ENCODE measurements at places on chromosomes 4 and X.

DNA sequence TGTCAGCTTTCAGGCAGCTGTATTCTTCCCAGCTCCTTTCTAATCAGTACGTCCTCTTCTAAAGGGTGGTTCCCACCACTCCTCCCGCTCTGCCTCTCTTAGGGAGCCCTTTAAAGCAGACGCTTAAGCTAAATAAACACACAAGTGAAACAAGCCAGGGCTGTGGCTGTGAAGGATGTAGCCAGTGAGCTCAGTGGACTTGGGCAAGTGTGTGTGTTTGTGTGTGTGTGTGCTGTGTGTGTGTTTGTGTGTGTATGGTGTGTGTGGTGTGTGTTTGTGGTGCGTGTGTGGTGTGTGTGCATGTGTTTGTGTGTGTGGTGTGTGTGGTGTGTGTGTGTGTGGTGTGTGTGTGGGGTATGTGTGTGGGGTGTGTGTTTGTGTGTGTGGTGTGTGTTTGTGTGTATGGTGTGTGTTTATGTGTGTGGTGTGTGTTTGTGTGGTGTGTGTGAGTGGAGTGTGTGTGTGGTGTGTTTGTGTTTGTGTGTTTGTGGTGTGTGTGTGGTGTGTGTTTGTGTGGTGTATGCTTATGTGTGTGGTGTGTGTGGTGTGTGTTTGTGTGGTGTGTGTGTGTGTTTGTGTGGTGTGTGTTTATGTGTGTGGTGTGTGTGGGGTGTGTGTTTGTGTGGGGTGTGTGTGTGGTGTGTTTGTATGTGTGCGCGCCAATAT, 283.3 kb downstream of the PTTG2 start:
- DNase-seq = no peak

DNA sequence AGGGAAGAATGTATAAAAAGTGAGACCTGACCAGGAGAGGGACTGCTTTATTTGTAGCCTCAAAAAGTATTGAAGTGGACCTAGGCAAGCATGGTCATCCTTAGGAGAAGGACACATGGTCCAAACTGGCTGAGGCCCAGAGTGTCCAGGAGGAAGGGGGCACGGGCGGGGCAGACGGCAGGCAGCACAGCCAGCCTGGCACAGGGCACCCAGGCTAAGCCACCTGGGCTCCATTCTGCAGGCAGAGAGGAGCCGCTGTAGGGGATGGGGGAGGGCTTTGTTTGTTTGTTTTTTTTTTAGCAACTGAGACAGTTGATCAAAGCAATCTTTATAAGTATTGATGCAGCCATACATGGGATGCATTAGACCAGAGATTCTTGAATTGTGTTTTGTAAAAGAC, 188.6 kb downstream of the PRDM5 start:
- DNase-seq = no peak

DNA sequence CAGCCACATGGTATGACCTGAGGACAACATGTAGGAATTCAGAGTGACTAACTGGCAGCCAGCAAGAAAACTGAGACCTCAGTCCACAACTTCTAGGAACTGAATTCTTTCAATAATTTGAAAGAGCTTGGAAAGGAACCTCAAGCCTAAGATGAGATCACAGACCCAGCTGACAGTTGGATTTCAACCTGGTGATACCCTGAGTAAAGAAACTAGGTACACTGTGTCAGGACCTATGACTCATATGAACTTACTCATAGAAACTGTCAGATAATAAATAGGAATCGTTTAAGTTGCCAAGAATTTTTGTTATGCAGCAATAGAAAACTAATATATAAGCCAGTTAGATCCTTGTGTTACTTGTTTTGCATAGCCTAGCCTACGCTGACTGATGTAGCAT, 102.4 kb upstream of the DCAF12L1 start:
- DNase-seq = no peak

GRCh38 chrX:103756736-103757135, 19.9 kb upstream of the PLP1 start:
- DNase-seq = no peak

- DNase-seq = no peak
Observed at GRCh38 chr4:5654791-5655190, 53.6 kb downstream of the EVC2 start.

DNA sequence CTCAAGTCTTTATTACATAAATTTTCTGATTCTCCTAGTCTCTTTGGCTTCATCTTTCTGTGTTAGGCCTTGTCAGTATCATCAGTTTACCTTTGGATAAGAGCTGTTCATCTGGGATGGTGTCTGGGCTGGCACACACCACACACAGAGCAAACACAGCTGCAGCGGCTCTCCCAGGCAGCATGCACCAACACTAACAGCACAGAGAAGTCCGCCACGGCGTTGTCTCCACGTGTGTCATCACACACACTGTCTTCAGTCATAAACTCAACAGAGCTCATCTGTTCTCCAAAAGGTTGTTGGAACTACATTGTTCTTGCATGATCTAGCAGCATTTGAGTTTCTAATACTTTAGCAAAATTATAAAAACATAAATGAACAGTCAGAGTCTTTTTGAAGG, 851.9 kb upstream of the FRG1 start:
- DNase-seq = no peak

- DNase-seq = no peak
Observed at GRCh38 chr4:63017300-63017699, 1392.0 kb downstream of the TECRL start.

- no peak for DNase-seq
Observed at GRCh38 chr4:15920723-15921591, 17.6 kb downstream of the FGFBP1 start.

- no peak for DNase-seq
Observed at GRCh38 chr4:178280362-178280761, 838.1 kb upstream of the AGA start.

DNA sequence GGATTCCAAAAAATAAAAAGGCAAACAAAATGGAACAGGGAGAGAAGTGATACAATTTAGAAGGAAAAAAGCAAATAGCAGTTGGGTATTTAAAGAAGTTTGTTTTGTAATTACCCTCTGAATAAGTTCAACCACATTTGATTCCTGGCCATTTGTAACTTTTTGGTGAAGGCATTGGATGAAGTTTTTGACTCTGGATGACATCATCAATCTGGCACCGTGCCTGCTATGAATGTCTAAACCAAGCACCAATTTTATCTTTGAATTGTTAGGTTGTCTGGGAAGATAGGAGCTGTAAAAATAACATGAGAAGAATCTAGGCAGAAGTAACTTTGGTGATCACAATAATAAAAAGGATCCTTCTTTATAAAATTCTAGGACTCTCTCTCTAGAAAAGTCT, 29.5 kb downstream of the TMPRSS11A start:
- no peak for DNase-seq

GRCh38 chr4:129603241-129603931, 507.4 kb downstream of the C4orf33 start:
- DNase-seq = no peak

GRCh38 chr4:55979562-55979961, 30.8 kb downstream of the CEP135 start:
- no peak for DNase-seq

- no peak for DNase-seq
Observed at GRCh38 chr4:68461790-68462189, 14.5 kb downstream of the TMPRSS11E start.

GRCh38 chr4:3639613-3640586, 107.7 kb upstream of the LRPAP1 start:
- no peak for DNase-seq

GRCh38 chr4:42501624-42502401, 104.5 kb downstream of the SHISA3 start:
- DNase-seq = no peak

DNA sequence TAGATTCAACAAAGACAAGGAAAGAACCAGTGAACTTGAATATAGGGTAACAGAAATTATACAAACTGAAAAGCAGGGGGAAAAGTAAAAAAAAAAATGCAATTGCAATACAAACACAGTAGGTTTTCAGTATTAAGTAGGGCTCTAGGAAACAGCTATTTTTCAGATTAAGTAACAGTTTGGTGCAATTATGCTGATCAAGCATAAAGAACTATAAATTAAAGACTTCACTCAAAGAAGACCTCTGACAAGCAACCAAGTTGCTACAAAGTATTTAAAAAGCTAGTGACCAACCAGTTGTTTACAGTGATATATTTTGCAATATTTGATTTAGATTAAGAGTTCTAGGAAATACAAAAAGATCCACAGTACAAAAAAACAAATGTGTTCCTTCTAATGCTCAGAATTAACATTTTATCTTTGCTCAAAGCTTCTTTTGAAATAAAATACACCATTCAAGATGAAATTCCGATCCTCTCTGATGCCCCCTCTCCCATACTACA, 230.8 kb upstream of the FTHL17 start:
- DNase-seq = no peak

GRCh38 chrX:126580877-126581276, 28.3 kb upstream of the DCAF12L1 start:
- DNase-seq = no peak

GRCh38 chr4:78608684-78609083, 57.1 kb downstream of the ANXA3 start:
- no peak for DNase-seq

GRCh38 chr4:98602270-98602669, 56.1 kb downstream of the TSPAN5 start:
- no peak for DNase-seq

DNA sequence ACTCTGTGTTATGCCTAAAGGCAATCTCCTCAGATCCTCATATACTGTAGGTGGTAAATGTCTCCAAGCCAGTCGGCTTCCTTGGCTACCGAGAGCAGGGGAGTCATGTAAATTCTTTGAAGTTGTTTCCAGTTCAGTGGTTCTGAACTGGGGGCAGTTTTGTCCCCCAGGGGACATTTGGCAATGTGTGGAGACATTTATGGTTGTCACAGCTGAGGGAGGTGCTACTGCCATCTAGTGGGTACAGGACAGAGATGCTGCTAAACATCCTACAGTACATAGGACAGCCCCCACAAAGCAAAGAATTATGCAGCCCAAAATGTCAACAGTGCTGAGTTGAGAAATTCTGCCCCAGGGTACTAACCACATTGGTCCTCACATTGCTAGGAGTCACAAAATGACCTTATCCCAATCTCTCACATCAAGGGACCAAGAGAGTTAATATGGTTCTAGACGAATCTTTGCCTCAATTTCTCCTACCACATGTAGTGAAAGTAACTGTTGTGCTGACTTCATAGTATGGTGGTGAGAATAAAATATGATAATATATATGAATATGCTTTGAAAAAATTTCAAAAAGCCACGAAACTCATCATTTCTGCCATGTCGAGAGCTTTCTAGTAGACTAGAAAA, 104.4 kb upstream of the ARHGAP24 start:
- peak; percentile 66 for DNase-seq

DNA sequence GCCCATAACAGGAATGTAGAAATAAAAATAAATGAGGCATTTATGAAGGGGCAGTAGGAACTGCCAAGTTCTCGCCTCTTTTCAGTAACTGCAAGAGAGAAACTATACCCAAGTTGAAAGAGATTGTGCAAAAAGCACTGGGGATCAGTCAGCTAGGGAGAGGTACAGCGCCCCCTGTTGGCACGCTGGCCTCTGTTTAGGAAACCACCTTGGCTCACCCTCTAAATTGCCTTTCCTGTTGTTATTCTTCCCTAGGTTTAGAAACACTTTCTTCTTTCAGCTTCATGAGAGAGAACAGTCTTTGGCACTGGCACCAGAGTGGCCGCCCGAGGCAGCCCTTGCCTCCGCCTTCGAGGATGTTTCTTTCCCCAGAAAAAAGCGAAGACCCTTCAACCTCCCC, 348.5 kb downstream of the MID1IP1 start:
- peak; percentile 71 for DNase-seq

DNA sequence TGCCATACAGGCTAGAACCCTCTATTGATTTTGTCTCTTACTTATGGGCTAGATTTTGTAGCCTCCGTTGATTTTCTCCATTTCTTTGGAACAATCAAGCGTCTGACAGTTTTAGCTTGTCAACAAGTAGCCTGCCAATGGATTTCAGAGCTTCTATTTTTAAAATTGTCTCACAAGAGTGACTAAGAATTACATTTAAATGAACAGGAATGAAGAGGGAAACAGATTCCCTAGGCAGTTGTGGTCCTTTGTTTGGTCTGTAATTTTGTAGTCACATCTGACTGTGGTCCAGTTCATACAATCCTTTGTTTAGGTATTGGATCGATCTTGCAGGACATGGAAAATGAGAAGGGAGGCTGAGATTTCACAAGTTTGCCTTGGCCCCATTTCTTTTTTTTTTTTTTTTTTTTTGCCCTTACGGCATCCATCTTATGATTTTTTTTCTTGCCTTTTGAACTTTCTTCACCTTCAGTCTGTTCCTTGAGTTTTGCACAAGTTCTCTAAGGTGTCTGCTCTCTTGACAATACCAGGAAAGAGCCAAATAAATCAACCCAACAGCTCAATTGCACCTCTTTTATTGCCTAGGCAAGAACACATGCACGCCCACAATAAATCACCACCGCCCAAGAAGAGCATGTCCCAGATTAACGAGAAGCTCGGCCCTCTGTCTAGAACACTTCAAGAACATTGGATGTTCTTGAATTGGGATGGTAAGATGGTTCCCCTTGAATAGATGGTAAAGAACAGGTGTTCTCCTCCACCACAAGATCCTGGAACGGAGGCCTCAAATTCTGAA, 86.5 kb upstream of the EGFL6 start:
- peak; percentile 7 for DNase-seq

Measured in nephron progenitor cell (in vitro differentiated cells).